ENCODE measurements at places on chromosomes 1 and 21.

- DNase-seq = peak; percentile 85
These were observed 746 bp downstream of the MACF1 start for GRCh38 chr1:39205102-39205780.

- DNase-seq = no peak
These were observed 55.9 kb upstream of the CTPS1 start for GRCh38 chr1:40923511-40924020.

DNA sequence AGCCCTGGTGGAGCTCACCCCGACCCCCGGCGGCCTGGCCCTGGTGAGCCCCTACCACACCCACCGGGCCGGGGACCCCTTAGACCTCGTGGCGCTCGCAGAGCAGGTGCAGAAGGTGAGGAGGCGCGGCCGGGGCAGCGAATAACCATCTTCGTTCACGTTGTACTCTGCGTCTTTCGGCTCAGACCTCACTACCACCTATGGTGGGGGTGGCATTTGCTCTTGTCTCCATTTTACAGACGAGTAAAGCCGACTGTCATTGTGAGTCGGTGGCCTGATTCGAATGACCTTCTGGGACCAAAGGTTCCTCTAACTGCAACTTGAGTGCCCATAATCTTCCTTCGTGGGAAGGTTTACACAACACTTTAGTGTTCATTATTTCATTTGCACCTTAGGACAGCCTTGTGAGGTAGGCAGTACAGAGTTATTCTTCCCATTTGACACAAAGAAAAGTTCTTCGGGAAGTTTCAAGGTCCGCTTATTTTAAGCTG, 506 bp downstream of the C1orf50 start:
- DNase-seq = peak; percentile 20

DNA sequence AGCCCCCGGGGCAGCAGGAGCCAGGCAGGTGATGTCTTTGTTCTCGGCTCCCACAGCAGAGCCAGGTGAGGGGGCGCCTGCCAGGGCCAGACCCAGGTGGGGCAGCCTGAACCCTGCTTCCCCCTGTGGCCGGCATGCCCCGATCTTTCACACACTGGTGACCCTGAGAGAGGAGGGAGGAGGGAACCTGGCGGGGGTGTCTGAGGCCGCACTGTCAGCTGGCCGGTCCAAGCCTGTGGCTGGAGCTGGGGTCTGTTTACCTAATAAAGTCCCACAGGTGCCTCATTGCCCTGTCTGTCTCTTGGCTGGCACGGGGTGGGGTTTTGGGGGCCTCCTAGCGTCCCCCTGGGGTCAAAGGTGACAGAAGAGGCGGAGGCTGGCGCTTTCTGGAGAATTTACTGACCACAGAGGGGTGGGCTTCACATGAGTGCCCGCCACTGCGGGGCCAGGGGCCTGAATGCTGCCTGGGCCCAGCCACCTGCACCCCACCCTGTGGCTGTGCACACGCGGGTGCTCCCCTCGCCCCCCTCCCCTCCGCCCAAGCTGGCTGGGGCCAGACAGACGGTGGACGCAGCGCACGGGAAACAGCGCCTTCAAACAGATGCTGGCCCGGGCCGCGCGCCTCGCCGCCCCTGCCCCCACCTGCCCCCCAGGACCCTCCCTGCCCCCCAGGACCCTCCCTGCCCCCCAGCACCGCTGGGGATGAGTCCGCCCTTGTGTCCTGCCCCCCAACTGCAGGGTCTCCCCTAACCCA, 5.8 kb downstream of the TMEM240 start:
- DNase-seq = no peak

DNA sequence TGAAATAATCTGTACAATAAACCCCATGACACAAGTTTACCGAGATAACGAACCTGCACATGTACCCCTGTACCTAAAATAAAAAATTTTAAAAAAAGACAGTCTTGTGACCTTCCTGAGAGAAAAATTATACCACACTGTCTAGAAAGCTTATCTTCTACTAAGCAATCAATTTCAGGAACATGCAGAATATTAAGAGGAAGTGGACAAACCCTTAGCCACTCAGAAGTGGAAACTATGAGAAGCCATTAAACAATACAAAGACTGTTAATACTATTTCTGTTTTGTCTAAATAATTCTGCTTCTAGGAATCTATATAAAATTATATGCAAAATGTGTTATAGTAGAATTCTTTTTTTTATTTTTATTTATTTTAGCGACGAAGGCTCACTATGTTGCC, 93.9 kb downstream of the ADAMTS1 start:
- no peak for DNase-seq

DNA sequence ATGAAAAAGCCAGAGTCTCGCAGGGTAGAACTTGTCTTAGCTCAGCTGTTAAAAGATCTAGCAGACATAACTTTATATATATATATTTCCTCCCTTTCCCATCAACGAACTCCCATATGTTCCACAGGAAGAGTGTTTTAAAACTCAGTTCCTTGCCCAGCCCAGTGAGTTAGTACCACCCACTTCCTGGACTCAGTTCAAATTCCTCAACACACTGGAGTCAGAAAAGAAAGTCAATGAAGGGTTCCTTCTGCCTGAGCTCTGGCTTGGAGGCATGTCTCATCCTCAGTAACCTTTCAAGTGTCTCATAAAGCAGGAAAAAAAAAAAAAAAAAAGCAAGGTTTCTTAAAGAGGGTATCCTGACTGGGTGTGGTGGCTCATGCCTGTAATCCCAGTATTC, 15.6 kb downstream of the TPM3 start:
- DNase-seq = peak; percentile 54

DNA sequence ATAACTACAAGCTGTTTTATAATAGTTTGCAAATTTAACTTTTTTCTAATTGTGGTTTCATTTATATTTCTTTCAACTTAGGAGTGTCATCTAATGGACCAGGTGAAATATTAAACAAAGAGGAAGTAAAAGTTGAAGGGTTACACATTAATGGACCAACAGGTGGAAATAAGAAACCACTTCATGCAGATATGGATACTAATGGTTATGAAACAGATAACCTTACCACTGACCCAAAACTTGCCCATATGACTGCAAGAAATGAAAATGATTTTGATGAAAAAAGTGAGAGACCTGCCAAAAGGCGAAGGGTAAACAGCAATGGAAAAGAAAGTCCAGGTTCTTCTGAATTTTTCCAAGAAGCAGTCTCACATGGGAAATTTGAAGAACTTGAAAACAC, 59.7 kb downstream of the MIER1 start:
- no peak for DNase-seq

DNA sequence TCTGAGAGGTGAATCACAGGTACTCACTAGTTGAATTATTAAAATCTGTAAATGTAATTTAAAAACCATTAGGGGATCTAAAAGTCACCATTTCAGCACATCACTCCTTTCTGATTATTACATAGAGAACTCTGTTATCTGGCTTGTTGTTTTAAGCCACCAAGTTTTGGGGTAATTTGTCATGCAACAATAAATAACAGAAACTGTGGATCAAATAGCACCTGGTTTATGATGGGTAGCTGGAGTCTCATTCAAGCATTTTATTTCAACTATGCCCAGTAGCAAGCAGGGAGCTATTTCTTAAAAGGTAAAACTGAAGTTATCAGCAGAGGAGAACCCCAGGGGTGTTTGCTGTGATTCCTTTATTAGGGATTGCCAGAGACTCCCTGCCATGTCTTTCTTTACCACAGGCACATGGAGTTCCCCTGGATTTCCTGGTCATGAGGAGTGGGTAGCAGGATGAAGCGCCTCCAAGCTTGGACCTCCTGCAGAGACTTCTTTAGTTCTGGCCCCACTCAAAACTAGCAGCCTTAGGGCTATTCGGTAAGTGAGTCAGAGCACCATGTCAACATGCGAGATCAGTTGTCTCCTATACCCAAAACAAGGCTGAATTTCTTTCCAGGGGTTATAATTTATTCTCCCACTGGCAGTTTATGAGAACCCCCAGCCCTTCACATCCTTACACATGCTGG, 179.2 kb downstream of the GIPC2 start:
- no peak for DNase-seq

- DNase-seq = peak; percentile 75
These were observed 83.7 kb downstream of the TNFSF18 start for GRCh38 chr1:172966844-172967540.

DNA sequence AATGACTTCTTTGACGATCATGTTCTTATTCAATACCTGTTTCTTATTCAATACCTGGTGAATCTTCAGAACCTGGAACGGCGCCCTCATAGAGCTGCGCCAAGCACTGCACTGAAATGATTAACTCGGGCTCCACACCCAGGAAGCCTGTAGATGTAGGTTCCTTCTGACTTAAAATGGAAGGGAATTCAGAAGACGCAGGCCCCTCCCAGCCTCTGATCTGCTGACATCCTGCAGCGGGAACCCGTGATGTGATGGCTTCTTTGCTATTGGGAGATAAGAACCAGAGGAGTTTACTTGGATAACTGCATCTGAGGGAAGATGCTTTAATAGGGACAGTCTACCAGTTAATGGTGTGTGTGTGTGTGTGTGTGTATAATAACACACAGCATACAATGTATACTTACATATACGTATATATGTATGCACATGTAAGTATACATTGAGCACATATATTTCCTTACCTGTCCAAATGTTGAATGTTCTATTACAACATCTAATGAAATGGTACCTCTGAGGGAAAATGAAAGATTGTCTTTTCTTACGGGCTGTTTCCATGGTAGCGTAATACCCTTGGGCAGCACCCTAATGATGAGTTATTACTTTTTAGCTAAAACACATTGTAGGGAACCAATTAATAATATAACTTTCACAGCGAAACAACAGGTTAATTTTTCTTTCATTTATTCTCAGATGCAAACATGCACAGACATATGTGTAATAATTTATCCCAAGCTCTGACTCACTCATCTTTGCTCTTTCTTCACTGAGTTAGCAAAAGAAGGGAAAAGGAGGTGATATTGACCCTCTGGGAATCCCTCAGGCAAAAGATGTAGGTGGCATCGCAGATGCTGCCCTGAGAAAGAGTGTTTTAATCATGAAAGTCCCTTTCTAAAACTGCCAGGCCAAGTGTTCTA, 379.8 kb downstream of the SIPA1L2 start:
- DNase-seq = no peak

GRCh38 chr21:26116456-26117011, 54.0 kb downstream of the APP start:
- DNase-seq = peak; percentile 59

- peak; percentile 71 for DNase-seq
These were observed 53.4 kb downstream of the MPZL1 start for GRCh38 chr1:167775178-167775577.

DNA sequence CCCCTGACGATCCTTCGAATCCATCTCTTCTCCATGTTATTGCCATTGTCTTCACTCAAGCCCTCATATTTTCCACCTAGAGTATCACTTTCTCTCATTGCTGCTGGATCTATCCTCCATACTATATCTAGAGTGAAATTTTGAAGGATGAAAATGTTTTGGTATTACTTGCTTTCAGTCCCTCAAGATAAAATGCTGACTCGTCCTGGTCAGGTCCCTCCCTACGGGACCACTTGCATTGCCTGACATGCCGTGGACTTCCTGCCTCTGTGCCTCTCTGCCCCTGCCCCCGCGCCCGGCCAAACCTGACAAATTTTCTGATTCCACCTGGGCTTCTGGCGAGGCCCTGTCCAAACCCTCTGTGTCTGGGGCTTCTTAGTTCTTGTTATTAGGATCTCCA, 23.6 kb downstream of the SPATA46 start:
- no peak for DNase-seq

DNA sequence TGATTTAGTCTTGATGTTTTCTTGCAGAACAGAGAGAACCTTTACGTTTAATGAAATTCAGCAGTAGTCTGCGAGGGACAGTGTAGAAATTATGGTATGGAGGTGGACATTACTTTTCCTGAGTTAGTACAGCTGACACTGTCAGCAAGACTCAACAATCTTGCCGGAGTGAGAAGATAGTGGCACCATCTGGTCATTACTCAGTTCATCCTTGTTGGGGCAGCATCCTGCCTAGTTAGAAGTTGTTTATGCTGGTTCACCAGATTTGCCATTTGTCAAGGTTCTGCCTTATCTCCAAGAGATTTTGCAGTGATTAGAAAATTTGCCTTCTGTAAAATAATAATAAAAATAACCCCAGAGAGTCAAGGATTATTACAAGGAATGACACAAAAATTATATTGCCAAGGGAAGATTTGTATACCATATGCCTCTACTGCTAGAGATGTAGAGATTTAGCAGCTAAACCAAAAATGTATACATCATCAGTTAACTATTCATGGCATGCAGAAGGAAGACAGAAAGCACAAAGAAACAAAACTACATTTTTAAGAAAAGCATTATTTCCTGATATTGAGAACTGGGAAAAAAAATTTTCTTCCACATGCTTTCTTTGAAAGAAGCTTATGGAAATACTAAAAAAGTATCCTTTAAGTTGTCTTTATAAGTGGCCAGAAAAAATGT, 1967.4 kb downstream of the NCAM2 start:
- DNase-seq = no peak

- no peak for DNase-seq
These were observed 141.4 kb downstream of the PEX14 start for GRCh38 chr1:10615932-10616671.

- DNase-seq = no peak
These were observed 6.9 kb upstream of the PROX1 start for GRCh38 chr1:213980906-213981305.

GRCh38 chr1:184433956-184434502, 47.2 kb downstream of the C1orf21 start:
- no peak for DNase-seq

GRCh38 chr1:110240476-110241210, 30.5 kb downstream of the KCNC4 start:
- DNase-seq = no peak

GRCh38 chr1:194903524-194903923, 1704.7 kb downstream of the KCNT2 start:
- no peak for DNase-seq

DNA sequence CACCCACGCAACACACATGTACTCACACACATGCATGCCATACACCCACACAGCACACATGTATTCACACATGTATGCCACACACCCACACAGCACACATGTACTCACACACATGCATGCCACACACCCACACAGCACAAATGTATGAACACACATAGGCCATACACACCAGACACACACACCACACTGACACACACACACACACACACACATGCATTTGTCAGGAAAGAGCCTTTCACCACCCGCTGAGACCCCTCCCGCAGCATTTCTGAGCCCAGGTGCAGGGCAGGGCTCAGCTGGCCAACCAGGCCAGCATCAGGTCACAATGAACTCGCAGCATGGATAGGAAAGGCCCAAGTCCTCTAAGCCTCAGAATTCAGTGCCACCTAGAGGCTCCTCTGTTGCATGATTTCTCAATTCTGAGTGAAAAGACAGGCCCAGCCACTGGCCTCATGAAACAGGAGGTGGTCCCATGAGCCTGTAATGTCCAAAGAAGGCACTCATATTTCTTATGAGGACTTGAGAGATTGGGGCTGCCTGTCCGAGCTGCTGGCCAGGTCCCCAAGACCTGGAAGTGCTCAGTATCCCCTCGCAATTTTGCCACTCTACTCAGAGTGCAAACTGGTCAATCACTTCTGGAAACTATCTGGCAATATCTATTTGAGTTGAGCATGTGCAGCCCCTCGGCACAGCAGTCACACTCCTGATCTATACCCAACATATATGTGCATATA, 57.3 kb downstream of the PSMG1 start:
- DNase-seq = peak; percentile 62

DNA sequence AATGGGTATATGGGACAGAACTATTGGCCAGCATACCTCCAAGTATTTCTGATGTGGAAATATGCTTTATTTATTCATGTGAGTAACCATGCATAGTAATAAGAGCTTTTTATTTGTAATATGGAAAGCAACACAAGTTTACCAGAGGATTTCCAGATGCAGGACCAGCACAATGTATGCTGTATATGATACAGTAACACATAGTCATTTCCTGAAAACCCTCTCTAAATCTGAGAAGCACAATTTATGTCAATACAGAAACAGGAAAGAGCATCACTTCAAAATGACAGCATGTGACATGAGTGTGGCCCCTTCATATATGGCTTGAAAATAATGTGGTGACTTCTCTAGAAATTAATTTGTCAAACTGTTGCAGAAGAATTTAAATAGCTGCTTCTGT, 1134.7 kb upstream of the ADGRL2 start:
- DNase-seq = no peak

All from mammary epithelial cell (primary cell).